A549 treated with AZD2906 at 1 μM for 4 hours (cell line): ENCODE measurements at places on chromosomes 2 and 18. TPM values are rescaled to one million over a fixed set of nuclear protein-coding genes. Genes with fewer than 3 reads are reported as not detected.

The ANTXR1 gene
- total RNA-seq, result 94.7 to 152 TPM (median 122 TPM) in 5 replicates

The SLC25A52 gene
- total RNA-seq, result not detected in 5 replicates

The LRRC30 gene
- total RNA-seq, result not detected in 5 replicates

The ANKRD53 gene
- total RNA-seq, result 0.06 to 0.16 TPM (median 0.12 TPM) in 4 of 5 replicates, not detected in the other

The LBH gene
- 106 to 205 TPM (median 139 TPM) in 5 replicates for total RNA-seq

The FAM210A gene
- total RNA-seq, result 22.4 to 24.1 TPM (median 22.8 TPM) in 5 replicates

The PLEK gene
- not detected in 5 replicates for total RNA-seq

The UNC50 gene
- total RNA-seq, result 40.5 to 45.0 TPM (median 43.8 TPM) in 5 replicates

The CROCC2 gene
- not detected in 5 replicates for total RNA-seq

The PSD4 gene
- total RNA-seq, result 12.3 to 15.0 TPM (median 13.6 TPM) in 5 replicates

The DSG1 gene
- not detected in 5 replicates for total RNA-seq

The CCNT2 gene
- total RNA-seq, result 8.2 to 10.2 TPM (median 8.7 TPM) in 5 replicates

The CSRNP3 gene
- not detected in 5 replicates for total RNA-seq

The LYPD6B gene
- total RNA-seq, result not detected in 5 replicates

The ZNF521 gene
- not detected in 5 replicates for total RNA-seq

The KIF3C gene
- total RNA-seq, result 36.4 to 42.8 TPM (median 40.2 TPM) in 5 replicates

The PLA2R1 gene
- 1.7 to 2.8 TPM (median 2.3 TPM) in 5 replicates for total RNA-seq
